ENCODE measurements at places on chromosomes 3 and 15.

DNA sequence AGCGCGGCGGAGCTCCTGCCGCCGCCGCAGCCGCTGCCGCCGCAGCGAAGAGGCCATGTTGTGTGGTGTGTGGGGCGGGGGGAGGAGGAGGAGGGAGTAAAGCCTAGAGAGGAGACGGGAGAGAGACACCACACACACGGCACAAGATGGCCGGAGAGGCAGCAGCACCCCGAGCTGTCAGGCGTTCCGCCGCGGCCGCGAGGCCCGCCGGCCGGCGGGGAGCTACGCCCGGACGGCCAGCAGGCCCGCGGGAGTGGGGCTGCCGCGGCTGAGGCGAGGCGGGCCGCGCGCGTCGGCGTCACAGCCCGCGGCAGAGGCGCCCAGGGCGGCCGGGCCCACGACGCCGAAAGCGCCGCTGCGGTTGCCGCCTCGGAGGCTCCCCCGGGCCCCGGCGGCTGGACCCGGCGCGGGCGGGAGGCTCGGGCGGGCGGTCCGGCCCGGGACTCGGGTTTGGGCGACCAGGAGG is 17.4 kb upstream of the CHD2 start:
- DNase-seq, result no peak

- no peak for DNase-seq
Observed at GRCh38 chr3:197881270-197881969, 68.6 kb upstream of the RPL35A start.

DNA sequence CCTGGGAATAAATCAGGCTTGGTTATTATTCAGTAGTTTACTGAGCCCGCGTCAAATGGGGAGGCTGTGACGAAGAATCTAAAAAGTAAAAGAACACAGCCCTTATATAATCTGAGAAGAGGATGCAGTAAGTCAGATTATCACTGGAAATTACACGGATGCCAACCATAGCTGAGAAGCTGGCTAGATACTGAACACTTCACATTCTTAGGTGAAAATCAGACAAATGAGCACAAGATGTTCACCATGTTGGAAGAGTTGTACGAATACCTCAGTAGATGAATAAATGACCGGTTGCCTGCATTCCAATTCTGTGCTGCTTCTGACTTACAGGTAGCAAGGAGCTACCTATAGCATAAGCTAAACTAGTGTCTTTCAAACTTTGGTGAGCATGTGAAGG is 254.3 kb downstream of the THRB start:
- no peak for DNase-seq

GRCh38 chr15:77721963-77722362 is 89.3 kb upstream of the LINGO1 start:
- no peak for DNase-seq

GRCh38 chr3:190605385-190605784 is 91.5 kb downstream of the IL1RAP start:
- DNase-seq, result no peak

GRCh38 chr15:79602731-79603130 is 170.6 kb downstream of the MINAR1 start:
- DNase-seq, result no peak

- no peak for DNase-seq
Observed at GRCh38 chr3:143035466-143036211, 34.3 kb downstream of the U2SURP start.

DNA sequence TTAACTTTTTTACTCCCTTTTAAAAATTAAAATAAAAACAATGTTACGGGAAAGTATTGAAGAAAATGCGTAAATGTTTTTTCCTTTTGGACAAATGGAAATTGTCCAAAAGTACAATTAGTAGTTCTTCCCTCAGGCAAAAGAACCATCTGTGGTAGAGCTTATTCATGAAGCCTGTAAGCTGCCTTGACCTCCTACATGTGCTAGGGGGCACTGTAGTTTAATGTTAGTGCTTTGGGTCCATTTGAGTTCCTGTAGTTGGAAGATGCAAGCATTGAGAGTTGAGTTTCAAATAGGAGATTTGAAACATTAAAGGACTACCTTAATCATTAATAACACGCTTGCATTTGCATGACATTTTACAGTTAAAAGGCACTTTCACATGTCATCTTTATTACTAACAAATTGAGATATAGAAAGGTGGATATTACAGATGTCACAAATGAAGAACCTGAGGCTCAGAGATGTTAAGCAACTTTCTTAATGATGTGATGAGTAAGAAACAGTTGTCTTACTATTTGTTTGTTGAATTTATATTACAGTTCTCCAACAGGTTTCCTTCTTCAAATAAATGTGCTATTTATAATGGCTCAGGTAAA is 1.8 kb upstream of the ZNF385D start:
- DNase-seq, result no peak

DNA sequence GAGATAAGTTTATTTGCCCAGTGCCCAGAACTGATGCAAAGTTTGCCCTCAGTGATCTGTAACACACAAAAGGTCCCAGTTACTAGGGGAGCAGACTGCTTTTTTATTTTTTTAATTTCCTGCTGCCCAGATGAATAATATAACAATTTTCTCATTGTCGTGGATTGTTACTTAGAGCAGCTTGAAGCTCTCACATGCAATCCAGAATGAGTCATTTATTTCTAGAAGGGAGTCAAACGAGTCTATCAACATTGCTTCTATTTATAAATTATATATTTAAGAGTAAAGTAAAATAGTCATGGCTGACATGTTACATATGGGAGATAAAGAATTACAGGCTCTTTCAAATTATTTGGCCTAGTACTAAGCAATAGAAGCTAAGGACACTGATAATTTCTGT is 41.3 kb downstream of the MEIS2 start:
- DNase-seq, result no peak

- no peak for DNase-seq
Observed at GRCh38 chr3:178996399-178996798, 75.2 kb downstream of the ZMAT3 start.

GRCh38 chr15:26017665-26018064 is 154.5 kb upstream of the ATP10A start:
- DNase-seq, result no peak

DNA sequence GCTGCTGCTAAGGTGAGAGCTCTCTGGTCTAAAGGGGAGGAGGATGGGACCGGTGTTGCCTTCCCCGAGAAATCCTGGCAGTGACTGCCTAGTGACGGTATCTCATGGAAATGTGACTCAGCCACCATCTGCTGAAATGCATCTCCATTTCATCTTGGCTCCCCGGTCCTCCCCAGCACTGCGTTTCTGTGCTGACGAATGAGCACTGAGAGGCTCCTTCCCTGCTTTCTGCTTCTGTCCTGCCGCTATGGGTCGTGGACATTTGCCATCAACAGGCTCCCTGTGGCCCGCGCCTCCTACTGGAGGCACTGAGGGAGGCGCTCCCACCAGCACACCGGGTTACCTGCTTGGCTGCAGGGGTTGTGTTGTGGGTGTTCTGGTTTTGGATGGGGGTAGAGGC is 13.5 kb upstream of the SEC13 start:
- DNase-seq, result no peak

- no peak for DNase-seq
Observed at GRCh38 chr3:58482917-58483636, 8.8 kb upstream of the KCTD6 start.

DNA sequence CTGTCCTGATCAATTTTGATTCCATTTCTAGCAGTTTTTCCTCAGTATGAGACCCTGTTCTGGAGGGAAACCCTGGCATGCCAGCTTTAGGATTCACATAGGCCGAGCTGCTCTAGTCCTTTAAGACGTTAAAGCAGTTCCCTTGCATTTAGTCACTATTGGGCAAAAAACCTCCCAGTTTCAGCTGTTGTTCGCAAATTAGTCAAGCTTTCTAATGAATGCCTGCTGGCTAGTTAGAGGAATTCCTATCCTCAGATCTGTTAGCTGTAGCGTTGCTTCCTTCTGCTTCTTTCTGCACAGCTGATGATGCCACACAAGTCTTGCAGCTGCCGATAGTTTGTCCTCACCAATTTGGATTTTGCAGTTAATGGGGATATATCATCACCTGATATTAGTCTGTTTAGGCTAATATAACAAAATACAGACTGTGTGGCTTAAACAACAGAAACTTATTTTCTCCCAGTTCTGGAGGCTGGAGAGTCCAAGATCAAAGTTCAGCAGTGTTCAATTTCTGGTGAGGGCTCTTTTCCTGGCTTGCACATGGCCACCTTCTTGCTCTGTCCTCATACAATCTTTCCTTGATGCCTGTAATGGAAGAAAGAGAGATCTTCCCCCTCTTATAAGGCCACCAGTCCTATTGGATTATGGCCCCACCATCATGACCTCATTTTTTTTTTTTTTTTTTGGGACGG is 7.5 kb upstream of the UBL7 start:
- DNase-seq, result no peak

GRCh38 chr3:14806641-14807263 is 12.0 kb upstream of the FGD5 start:
- DNase-seq, result no peak

DNA sequence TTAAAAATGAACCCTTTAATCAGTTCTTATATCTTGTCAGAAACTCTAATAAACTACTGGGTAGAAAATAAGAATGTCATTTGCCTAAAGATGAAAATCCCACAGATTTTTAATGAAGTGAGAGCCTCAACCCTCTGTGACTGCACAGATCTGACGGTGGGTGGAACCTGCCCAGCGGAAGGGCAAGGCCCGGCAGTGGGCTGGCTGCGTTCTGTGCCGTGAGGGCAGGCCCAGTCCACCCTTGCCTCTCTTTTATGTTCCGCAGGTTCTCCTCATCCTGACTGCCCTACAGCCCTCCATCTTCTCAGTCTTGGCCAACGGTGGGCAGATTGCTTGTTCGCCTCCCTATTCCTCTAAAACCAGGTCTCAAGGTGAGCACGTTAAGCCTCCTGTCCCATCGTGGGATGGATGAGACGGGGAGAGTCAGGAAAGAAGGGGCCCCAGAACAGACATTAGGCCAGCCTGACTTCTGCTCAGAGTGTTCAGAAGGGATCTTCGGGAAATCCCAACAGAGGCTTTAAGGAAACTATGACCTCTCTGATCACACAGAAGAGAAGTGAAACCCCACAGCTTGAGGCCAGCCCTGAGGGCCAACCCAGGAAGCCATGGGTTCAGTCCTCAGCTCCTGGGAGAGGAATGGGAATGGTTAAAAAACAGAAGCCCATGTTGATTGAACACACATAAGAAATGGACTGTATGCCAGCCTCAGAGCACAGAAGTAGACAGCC is 16.0 kb downstream of the SLC51A start:
- no peak for DNase-seq

GRCh38 chr15:92105611-92106010 is 252.1 kb downstream of the SLCO3A1 start:
- no peak for DNase-seq

DNA sequence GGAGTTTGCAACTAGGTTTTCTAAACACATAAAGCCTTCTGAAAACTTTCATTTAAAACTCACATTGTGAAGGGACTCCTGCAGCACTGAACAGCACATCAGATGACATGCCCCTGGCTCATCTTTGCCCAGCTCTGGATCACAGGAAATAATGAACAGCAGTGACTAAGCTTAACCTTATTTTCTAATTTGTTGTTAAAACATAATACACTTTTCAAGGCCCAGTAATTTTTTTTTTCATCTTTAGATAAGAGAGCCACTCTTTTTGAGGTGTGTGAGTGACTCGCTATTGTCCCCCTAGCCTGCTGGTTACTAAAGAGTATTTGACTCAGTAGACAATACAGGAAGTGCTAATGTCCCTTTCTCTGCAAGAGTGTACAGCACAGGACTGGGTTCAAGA is 204.0 kb downstream of the OSBPL10 start:
- DNase-seq, result no peak

DNA sequence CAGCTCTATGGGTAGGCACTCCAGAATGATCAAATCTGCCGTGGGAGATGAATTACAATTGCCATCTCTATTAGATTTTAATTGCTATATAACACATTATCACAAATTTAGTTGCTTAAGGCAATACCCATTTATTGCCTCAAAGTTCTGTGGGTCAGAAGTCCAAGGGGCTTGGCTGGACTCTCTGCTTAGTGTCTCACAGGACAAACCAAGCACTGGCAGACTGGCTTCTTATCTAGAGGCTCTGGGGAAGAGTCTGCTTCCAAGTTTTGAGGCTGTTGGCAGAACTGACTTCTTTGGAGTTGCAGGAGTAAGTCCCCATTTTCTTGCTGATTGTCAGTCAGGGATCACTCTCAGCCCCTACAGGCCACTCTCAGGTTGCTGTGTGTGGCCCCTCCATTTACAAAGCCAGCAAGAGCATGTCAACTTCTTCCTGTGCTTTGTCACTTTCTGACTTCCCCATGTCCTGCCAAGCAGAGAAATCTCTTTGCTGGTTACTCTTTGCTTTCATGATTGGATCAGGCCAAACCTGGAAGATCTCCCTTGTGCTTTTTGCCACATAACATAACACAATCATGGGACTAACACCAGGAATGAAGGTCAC is 93.5 kb upstream of the PRICKLE2 start:
- DNase-seq, result no peak

- no peak for DNase-seq
Observed at GRCh38 chr15:70618929-70619328, 144.4 kb downstream of the UACA start.

- DNase-seq, result peak; percentile 15
Observed at GRCh38 chr3:2303566-2303965, 204.9 kb downstream of the CNTN4 start.

DNA sequence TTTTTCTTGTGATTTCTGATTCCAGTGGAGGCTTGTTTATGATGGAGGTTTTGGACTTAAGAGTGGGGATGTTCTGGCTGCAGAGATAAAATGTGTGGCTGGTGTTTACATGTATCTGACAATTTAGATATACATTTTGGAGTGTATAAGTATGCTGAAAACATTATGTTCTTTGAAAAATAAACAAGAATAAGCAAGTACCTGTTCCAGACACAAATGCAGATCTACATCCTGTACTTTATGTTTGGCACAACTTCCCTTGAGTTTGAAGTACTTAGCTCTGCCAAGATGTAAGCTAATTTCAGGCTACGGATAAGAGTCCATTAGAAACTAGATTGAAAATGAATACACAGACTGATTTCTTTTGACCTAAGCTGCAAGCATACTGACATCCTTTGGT is 277.2 kb downstream of the CHST2 start:
- DNase-seq, result no peak

DNA sequence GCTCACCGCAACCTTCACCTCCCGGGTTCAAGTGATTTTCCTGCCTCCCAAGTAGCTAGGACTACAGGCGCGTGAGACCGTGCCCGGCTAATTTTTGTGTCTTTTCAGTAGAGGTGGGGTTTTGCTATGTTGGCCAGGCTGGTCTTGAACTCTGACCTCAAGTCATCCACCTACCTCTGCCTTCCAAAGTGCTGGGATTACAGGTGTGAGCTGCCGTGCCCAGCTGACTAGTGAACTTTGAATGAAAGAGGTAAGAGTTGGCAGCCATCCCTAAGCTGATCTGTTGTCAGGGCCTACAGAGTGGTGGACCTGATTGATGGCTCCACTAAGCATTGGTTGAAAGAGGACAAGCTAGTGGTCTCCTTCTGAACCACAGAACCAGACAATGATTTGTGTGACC is 15.3 kb downstream of the PXK start:
- no peak for DNase-seq

GRCh38 chr3:123072152-123072551 is 5.3 kb downstream of the PDIA5 start:
- no peak for DNase-seq

DNA sequence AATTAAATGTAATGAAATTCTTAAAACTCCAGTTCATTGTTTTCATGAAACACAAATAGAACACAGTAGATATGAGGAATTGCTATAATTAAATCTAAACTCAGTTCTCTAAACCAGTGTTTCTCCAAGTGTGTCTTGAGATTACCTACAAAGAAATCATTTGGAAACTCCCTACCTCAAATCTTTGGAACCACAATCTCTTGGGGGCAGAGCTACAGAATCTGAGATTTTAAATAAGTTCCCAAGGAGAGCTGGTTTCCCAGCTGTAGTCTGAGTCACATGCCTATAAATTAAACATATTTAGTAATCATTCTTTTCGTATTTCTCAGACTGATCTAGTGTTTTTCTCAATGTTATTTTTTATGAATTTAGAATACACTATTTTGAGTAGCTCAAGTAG is 17.0 kb upstream of the ACTC1 start:
- DNase-seq, result no peak

All from heart right ventricle (tissue), 16 donors.